ENCODE measurements at places on chromosomes 3 and 15. TPM values are rescaled to one million over a fixed set of nuclear protein-coding genes. Genes with fewer than 3 reads are reported as not detected.

DNA sequence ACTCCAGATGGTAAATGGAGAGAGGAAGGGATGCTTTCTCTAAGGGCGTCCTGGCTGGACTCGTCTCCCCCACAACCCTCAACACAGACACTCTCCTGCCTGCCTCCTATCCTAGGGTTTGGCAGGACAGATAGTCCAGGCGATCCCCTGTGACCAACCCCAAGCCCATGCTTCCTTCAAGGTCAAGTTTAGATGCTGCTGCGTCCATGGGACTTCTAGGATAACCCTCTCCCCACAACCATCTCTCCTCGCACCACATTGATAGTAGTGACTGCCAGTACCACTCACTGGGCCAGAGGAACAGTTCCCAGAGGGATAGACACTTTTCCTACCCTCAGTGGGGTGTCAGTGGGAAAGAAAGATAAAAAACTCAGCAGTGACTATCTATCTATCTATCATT, 166.0 kb downstream of the ABHD5 start:
- no peak for DNase-seq
- H3K4me3 ChIP-seq, result no peak overlapping the region
- peaks cover 4% of the 10 kb centered on the region for H3K4me1 ChIP-seq
- no peak overlapping the region for H3K27ac ChIP-seq

The NKIRAS1 gene
- total RNA-seq, result 17.8 TPM

DNA sequence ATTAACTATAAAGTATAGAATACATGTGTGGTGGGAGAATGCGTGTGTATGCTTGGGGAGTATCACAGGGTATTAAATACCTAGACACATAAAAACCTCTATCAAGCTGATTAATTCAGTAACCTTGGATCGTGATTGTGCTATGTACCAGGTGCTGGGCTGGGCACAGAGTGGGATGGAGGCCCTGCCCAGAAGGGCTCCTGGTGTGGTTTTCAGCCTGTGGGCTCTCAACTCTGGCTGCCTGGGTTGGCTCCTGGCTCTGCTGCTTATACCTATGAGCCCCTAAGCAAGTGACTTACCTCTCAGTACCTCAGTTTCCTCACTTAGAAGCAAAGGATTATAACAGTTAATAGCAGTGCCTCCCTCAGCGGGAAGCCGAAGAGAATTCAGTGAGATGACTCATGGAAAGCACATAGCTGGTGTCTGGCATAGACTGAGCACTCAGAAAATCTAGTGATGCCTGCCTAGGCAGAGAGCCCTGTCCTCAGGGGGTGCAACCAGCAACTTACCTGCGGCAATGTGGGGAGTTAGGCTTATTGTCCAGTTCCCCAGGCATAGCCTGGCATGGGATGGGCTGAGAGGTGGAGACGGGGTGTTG, 90.6 kb upstream of the MYZAP start:
- H3K27me3 ChIP-seq, result no peaks in the 10 kb centered on the region
- H3K27ac ChIP-seq, result no peak overlapping the region
- H3K36me3 ChIP-seq, result no peaks in the 10 kb centered on the region
- DNase-seq, result peak; percentile 59

GRCh38 chr3:197504229-197504628, 51.5 kb downstream of the BDH1 start:
- no peak for DNase-seq
- no peaks in the 10 kb centered on the region for H3K36me3 ChIP-seq
- no peaks in the 10 kb centered on the region for H3K4me1 ChIP-seq
- no peaks in the 10 kb centered on the region for H3K27me3 ChIP-seq

Data from fibroblast of lung (primary cell).